ENCODE measurements at places on chromosomes 6 and 20. TPM values are rescaled to one million over a fixed set of nuclear protein-coding genes. Genes with fewer than 3 reads are reported as not detected.

DNA sequence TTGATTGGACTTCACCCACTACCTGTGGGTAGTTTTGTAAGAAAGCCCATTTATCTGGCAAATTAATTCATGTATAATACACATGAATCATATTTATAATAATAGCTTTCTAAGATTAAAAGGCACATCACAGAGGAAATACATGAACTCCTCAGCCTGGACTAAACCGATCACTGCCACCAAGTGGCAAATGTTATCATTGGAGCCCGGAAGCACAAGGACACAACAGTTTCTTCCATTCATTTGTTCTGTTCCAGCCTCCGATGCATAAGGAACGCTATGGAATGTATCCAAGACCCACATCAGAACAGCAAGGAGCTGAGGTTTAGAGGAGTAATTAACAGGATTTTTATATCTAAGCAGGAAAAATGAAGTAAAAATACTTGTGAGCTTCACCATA lies 13.9 kb upstream of the IPCEF1 start:
- DNase-seq, result no peak

DNA sequence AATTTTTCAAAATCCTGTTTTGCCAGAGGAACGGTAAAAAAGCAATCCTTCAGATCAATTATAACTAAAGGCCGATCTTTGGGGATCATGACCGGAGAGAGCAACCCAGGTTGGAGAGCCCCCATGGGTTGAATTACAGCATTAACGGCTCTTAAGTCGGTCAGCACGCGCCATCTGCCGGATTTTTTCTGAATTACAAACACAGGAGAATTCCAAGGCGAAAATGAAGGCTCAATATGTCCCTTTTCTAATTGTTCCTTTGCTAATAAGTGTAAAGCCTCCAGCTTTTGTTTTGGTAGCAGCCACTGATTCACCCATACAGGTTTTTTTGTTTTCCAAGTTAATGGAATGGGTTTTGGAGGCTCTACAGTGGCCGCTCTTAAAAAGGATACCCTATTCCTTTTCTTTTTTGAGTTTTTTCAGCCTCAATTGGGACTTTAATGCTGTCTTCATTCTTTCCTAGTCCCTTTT lies 16.9 kb upstream of the PTCRA start:
- no peak for DNase-seq

DNA sequence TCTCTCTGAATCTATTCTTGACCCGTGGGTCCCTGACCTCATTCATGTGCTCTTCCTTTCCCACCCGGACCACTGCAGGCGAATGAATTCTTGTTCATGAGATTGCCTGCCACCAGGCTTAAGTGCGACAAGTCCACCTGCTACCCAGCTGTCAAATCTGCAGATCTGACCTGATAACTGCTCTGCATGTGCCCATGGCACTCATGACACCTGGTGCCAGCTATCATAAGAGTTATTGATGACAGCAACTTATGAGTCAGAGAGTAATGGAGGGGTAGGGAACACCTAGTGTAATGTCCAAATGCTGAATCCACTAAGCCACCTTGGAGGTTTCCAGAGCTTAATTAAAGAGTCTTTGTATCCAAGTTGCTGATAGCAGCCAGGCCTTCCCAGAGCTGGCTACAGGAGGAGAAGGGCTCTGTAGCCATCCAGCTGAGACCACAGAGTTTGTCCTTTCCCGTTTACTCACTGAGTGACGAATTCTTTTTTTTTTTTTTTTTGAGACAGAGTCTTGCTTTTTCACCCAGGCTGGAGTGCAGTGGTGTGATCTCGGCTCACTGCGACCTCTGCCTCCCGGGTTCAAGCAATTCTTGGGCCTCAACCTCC lies 17.4 kb downstream of the SHLD1 start:
- no peak for DNase-seq

- DNase-seq, result no peak
Measured at GRCh38 chr6:5930143-5930770, 76.5 kb downstream of the NRN1 start.

DNA sequence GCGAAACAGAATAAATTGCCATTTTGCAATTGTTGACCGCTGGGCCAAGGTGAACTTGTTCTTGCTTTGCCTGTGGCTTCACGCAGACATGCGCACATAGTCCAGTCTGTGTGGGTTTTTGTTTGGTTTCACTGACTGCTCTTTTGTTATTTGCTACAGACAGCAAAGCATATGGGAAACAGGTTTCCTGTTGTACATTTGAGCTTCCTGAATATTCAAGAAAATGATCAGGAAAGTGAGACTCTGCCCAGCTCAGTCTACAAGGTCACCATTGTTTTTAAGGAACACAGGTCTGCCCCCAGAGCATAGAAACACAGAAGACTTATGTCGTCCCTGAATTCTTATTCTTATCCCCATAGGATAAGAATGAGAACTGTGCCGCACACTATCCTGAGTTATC lies 55.6 kb downstream of the SASH1 start:
- no peak for DNase-seq

GRCh38 chr6:33372526-33373123 lies 19.0 kb upstream of the KIFC1 start:
- DNase-seq, result no peak

The UNC5CL gene
- 35.7 TPM for total RNA-seq

The STX11 gene
- total RNA-seq, result 6.9 TPM

The RAB32 gene
- total RNA-seq, result 32.6 TPM

The PGC gene
- not detected for total RNA-seq

The NNAT gene
- total RNA-seq, result not detected

Measured in right lobe of liver (tissue), 6 donors.